ENCODE measurements at places on chromosomes 6 and 20.

DNA sequence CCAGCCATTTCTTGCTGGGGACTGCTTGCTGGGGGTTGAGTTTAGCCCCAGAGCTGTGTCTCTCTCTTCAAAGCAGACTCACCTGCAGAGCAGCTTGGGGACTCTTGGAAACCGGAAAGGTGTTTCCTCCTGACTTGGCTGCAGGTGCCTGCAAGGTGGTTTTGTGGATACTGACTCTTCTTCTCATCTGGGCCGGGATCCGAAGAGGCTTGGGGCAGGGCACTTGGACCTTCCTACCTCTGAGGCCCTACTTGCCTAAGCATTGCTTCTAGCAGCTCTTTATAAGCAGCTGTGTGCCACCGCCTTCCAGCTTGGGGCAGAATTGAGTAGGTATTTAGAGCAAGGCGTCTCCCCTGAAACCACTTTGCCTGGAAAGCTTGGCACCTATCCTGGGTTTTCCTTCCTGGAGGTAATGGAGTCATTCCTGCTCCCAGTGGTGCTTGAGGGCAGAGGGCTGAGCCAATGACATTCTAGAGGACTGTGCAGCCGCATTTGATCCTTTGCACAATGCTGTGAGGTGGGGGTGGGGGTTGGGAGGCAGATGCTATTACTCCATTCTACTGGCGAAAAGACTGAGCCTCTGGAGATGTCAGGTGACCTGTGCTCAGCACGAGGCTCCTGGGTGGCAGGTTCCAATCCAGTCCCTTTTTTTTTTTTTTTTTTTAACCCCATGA lies 3.4 kb upstream of the CTSZ start:
- DNase-seq = no peak

- no peak for DNase-seq
Observed at GRCh38 chr20:9348747-9349146, 165.6 kb upstream of the LAMP5 start.

- no peak for DNase-seq
Observed at GRCh38 chr6:155267411-155267810, 3.6 kb downstream of the CLDN20 start.

DNA sequence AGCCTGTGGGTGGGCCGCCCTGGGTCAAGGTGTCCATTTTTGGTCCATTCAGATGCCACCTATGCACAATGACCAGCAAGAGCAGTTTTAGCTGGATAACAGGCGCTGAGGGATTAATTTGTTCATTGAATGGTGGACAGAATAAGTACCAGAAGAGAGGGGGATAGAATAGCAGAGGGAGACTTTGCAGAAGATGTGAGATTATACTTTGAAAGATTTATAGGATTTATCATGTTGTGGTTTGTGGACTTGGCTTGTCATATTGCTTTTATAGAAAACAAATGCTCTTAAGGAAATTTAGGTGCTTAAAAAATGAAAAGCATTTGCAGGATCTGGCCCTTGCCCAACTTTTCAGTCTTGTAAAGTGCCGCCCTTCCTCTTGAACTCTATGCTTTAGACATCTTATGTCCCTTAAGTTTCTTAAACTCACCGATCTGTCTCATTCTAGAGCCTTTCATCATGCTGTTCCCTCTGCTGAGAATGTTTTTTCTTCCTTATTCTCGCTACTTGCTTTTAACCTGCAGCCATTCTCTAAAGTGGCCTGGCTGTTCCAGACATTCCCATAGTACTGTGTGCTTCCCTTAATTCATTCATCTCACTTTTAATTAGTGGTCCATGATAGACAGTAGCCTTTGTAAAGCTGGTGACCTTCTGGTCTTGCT lies 42.5 kb downstream of the CD109 start:
- DNase-seq = no peak

DNA sequence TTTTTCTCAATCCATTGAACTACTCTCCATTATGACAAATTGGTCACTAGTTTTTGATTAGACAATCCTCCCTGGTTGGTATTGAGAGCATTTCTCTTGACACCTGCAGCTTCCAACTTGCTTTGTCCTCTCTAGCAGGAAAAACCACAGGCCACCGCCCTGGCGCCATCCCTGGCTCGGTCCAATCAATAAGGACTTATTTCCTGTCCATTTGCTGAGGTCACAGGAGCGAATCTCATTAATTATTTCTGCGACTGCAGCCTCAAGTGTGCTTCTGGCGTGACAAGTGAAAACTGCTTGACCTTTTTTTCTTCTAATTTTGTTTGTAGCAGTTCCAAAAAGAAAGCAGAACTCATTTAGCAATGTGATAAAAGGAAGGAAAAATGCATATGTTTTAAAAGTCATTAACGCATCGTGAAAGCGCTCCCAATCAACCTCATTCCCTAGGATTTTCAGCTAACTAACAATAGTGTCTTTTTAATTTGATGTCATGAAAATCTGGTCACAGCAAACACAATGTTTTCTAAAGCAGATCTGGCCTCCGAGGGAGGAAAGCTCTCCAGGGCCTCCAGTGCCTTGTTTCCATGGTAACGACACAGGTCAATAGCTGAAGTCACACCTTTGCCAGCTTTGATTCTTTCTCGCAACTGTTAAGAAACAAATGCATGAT lies 39.0 kb upstream of the BEND3 start:
- no peak for DNase-seq

DNA sequence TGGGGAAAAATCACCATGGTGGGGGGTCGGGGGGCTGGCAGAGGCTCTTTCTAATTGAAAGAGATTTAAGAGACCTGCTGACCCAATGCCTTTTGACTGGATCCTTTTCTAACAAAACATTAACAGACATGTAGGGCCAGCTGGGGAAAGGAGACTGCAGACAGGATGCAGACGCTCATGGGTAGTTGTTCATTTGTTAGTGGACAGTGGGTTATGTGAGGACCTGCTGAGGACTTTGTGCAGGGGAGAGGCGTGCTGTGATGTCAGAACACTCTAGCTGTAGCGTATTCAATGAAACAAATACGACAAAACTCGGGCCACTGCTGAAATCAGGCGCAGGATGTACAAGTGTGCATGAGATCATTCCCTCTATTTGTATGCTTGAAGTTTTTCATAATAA lies 1.2 kb downstream of the IP6K3 start:
- DNase-seq = no peak
